ENCODE measurements at places on chromosomes 7 and 10.
A peak's percentile ranks its signal among the peaks of the same experiment; 100 is the strongest.

- DNase-seq: no peak
These were observed 5.9 kb downstream of the NACAD start for GRCh38 chr7:45082831-45083331.

- no peak for DNase-seq
These were observed 48.2 kb upstream of the SMNDC1 start for GRCh38 chr10:110352930-110353243.

DNA sequence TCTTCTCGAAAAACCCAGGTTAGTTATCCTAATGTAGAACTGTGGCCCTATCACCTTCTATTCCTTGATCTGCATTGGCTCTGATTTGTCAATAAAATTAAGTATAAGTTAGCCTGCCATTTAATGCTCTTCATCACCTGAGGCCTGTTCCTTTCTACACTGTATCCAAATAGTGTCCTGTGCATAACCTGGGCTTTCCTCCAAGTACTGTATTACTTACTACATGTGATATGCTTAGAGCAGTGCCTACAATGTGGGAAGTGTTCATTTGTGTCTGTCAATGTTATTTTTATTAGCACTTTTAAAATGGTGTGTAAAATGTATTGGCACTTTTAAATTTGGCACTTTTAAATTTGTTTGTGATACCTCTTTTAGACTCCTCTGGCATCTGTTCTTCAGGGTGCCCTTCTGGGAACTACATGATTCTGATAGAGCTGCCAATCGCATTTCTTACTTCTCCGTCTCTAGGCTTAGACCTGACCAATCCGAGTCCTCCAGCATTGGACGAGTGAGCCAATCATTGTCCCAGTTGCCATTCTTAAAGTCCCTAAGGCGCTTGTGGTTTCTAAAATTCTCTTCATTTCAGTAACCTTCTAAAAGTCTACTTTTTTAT lies 85.5 kb downstream of the GNAI1 start:
- DNase-seq: no peak

- no peak for DNase-seq
These were observed 26.3 kb downstream of the FIGNL1 start for GRCh38 chr7:50423860-50424259.

GRCh38 chr10:23331567-23332301 lies 12.9 kb downstream of the C10orf67 start:
- peak; percentile 57 for DNase-seq

DNA sequence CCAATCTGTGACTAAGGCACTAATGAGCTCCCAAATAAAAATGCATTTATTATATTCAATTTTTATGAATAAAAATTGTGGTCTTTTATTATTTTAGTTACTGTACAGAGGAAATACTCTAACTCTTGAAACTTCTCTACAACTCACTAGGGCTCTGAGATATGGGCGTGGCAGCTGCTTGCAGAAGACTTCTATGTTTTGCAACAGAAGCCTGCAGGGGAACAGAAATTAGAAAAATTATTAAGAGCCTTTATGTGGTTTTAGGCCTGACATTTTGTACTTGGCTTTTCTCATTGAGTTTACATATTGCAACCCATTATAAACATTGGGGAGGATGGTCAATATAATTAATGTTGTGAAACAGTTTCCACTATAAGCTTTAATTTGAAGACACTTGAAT lies 581.4 kb downstream of the TNS3 start:
- no peak for DNase-seq

GRCh38 chr10:132548106-132548823 lies 10.7 kb downstream of the INPP5A start:
- DNase-seq: no peak

DNA sequence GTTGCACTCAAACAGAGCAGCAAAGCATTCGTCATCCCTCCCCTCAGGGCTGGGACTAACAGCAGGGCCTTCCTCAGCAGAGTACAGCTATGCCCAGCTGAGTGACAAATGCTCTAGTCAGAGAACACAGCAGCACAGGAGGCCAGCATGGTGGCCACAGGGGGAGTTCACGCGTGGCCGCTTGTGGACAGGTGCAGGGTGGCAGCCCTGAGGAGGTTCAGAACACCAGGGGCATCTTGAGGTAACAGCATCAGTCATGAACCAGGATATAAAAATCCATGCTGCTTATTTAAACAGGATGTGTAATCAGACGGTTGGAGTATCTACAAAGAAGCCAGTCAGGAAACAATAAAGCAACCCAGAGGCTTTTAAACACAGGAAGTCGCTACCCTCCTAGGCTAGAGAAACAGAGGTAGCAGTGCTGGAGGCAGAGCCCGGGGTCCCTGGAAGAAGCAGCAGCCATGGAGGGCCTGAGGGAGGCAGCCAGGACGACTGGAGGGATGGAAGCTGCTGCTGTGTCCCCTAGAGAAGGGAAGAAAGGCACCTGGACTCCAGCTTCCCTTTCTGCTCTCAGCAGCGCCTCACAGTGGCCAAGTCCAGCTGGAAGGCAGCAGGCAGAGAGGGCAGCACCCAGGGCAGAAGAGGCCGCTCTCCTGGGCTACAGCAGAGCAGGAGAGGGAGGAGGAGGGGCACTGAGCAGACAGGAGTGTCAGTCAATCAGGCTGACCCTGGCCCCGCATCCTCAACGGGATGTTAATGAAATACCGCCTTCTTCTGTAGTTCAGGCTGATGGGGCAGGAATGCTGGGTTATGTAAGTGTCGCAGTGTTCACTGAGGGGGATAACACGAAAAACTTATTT lies 70.8 kb upstream of the UCN3 start:
- DNase-seq: peak; percentile 76

GRCh38 chr10:18683427-18683826 lies 24.2 kb downstream of the ARL5B start:
- peak; percentile 26 for DNase-seq

- DNase-seq: no peak
These were observed 624.5 kb downstream of the LRMDA start for GRCh38 chr10:76055963-76056362.

DNA sequence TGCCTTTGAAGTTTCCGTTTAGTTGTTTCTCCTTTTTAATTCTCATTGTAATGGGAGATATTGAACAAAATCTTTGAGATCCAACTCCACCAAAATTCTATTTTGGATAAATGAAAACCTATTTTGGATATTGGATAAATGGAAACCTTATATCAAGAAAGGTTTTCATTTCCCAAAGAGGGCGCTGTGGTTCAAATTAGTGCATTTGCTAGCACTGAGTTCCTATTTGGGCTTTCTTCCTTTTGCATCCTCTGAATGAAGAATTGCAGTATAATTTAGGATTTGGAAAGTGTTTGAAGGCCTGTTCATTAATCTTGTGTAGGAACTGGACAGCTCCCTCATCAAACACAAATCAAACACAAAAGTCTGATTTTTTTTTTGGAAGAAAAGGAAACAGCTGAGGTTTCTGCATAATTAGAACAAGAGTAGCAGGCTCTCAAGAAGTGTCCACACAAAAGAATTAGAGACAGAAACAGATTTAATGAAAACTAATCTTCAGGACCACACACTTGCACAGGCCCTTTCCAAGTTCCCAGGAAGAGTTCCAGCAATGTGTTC lies 80.8 kb upstream of the KLF14 start:
- DNase-seq: peak; percentile 56

DNA sequence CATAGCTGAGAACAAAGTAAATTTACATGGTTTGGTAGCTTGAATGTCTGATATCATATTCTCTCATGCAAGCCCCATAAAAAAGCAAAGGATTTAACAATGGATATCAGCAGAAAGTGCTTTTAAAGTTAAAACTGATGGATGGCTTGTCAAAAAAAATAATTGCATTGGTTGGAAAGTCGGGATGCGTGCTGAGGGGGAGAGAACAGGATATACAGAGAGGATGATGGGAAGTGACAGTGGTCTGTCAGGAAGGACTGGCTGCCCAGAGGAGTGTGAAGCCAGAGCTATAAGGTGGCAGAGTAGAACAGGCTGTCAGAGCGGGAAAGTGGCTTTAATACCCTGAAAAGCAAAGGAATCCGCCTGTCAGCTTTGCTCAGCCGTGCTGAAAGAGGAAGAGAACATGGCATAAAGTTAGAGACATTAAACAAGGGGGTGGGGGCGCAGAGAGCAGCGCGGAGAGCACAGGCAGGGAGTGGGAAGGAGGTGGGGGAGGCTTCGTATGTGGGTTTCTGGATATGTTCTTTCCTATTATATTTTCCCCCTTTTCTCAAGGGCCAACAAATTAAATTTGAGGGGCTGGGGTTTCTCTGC lies 493.0 kb downstream of the LRMDA start:
- DNase-seq: no peak

- no peak for DNase-seq
These were observed 128.7 kb downstream of the FAM204A start for GRCh38 chr10:118213436-118213835.

GRCh38 chr7:26293569-26294308 lies 2.1 kb downstream of the SNX10 start:
- DNase-seq: peak; percentile 86

- no peak for DNase-seq
These were observed 23.9 kb downstream of the NUDCD3 start for GRCh38 chr7:44466300-44467216.

- no peak for DNase-seq
These were observed 67.3 kb downstream of the DIP2C start for GRCh38 chr10:621981-622740.

- DNase-seq: no peak
These were observed 75.9 kb upstream of the PTPRZ1 start for GRCh38 chr7:121796936-121797656.

GRCh38 chr10:18021725-18022480 lies 70.2 kb downstream of the SLC39A12 start:
- DNase-seq: no peak

- DNase-seq: no peak
These were observed 295.0 kb downstream of the BICC1 start for GRCh38 chr10:58807629-58808022.

GRCh38 chr10:132110111-132110521 lies 44.4 kb downstream of the JAKMIP3 start:
- DNase-seq: no peak

GRCh38 chr10:18134921-18135320 lies 5.3 kb upstream of the CACNB2 start:
- no peak for DNase-seq

DNA sequence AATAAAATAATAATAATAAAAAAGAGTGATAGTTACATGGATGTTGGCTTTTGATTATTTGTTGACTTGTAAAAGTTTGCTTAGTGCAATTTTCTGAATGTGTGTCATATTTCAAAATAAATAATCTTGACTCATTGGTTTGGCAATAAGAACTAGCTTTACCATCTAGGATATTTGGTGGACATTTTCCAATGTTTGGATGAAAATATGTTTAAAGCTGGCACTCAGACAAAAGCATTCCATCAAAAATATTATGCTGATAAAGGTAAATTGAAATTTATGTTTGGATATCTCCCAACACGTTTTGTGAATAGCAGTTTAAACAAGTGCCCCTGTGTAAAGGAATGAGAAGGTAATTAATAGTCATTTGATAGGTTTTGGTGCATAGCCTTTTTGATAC lies 62.5 kb upstream of the KCNMA1 start:
- no peak for DNase-seq

- DNase-seq: no peak
These were observed 10.7 kb downstream of the TSPAN14 start for GRCh38 chr10:80464557-80465450.

- DNase-seq: peak; percentile 38
These were observed 936.6 kb downstream of the NRG3 start for GRCh38 chr10:82811621-82812020.

GRCh38 chr7:1804310-1804709 lies 134.2 kb downstream of the ELFN1 start:
- no peak for DNase-seq

DNA sequence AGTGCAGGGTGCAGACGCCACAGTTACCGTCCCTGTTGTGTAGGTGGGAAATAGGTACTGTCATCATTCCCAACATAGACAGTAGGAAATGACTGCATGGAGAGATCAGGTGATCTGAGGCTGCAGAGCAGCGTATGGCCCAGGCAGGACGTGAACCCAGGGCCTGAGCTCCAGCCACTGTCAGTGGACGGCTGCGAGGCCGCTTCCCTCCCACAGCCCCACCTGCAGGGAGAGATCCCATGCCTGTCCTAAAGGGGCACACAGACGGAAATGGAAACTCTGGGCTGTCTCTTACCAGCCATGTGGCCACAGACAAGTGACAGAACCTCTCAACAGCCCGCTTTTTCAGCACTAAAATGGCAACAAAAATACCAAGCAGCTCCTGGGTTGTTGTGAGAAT lies 44.5 kb upstream of the MNX1 start:
- no peak for DNase-seq

GRCh38 chr7:108063520-108063933 lies 60.6 kb upstream of the LAMB1 start:
- DNase-seq: no peak

- DNase-seq: peak; percentile 23
These were observed 3.0 kb downstream of the RET start for GRCh38 chr10:43079856-43080255.

DNA sequence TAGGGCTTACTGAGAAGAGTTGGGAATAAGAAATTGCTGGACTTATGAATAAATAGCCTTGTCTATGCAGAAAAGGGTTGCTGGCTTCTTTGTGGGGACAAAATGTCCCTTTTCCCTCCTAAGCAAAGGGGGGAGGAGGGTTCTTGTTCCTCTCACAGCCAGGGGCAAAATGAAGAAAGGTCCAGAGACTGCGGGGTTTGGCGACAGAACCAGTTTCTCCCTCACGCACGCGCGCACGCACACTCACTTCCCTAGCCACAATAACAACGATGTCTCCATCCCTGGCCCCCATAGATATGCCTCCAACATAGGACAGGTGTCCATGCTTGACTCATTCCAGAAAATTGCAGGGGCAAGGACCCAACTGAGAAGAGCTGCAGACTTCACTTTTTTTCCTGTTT lies 3.3 kb downstream of the ZMIZ1 start:
- DNase-seq: no peak

GRCh38 chr10:129038522-129038921 lies 428.5 kb upstream of the MGMT start:
- no peak for DNase-seq

GRCh38 chr7:11591055-11591633 lies 240.9 kb downstream of the THSD7A start:
- DNase-seq: no peak

Data from suppressor macrophage treated with lipopolysaccharide for 1 hour (primary cell).